Left cardiac atrium (tissue), 4 donors: ENCODE measurements at places on chromosomes 5 and 9. TPM values are rescaled to one million over a fixed set of nuclear protein-coding genes. Genes with fewer than 3 reads are reported as not detected.

The C9orf85 gene
- 6.7 TPM for total RNA-seq

GRCh38 chr5:143922718-143923117 is 110.8 kb downstream of the HMHB1 start:
- no peak for DNase-seq

The NR2F1 gene
- 17.9 TPM for total RNA-seq

DNA sequence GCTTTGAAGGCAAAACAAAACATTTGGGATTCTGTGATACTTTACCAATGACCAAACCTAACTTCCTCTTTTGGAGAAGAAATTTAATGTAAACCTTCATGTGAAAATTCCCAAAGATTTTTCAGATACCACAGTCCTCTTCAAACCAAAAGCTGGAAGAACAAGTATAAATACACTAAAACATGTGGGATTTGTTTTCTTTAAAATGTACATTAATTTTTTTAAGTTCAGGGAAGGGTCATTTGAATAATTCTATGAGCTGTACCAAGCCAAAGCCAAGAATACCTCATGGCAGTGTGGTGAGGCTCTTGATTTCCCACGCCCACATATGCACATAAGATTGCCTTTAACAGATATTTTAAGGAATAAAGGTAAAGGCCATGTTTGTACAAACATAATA is 28.4 kb upstream of the ITGA1 start:
- no peak for DNase-seq

- no peak for DNase-seq
Observed at GRCh38 chr5:159990506-159990905, 18.4 kb upstream of the TTC1 start.

The TMEM215 gene
- not detected for total RNA-seq

- no peak for DNase-seq
Observed at GRCh38 chr9:81789721-81790120, 100.4 kb upstream of the TLE1 start.

The TOR1A gene
- 16.5 TPM for total RNA-seq

DNA sequence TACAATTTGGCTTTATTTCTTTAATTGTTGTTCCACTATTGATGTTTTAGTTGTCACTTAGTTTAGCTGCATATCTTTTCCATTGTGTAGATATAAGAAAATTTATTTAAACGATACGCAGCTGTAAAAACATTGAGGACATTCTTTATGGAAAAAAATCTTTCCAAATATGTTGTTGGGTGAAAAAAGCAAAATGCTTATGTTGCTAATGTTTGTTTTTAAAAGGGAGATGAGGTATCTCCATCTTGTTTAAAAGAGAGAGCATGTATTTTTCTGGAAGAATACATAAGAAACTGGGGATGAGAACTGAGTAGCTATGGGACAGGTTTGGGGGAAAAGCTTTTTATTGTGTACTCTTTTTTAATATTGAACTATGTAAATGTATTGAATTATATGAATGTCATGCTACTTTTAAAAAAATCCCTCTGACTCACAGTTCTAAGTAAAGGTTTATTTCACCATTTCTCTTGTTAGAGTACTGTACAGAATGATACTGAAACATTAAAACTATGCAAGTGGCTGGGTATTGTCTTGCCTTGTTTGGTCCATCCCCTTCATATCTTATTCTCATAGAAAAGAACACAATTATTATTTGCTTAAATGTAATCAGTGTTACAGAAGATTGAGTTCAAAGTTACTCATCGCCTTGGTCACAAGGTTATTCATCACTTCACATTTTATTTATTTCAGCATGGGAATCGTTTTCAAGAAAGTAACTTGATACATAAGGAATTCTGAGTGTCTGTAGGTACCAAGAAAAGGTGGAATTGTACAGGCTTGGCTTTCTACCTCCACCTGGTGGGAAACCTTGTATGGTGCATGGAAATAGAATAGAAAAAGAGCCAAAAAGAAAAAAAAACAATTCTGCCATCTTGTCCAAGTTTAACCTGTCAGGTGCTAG is 85.8 kb downstream of the RIC1 start:
- DNase-seq = no peak

The SPINK13 gene
- not detected for total RNA-seq

The KCNN2 gene
- 17.0 TPM for total RNA-seq

GRCh38 chr9:80651044-80651443 is 1038.3 kb downstream of the TLE1 start:
- DNase-seq = no peak

The C5orf58 gene
- not detected for total RNA-seq

The FOXD4L3 gene
- 0.13 TPM for total RNA-seq

- peak; percentile 55 for DNase-seq
Observed at GRCh38 chr5:123371575-123372179, 51.5 kb downstream of the CEP120 start.

GRCh38 chr5:16791904-16792597 is 144.0 kb downstream of the MYO10 start:
- DNase-seq = no peak

The EIF4E1B gene
- not detected for total RNA-seq

- DNase-seq = no peak
Observed at GRCh38 chr5:14249258-14250082, 106.3 kb downstream of the TRIO start.

DNA sequence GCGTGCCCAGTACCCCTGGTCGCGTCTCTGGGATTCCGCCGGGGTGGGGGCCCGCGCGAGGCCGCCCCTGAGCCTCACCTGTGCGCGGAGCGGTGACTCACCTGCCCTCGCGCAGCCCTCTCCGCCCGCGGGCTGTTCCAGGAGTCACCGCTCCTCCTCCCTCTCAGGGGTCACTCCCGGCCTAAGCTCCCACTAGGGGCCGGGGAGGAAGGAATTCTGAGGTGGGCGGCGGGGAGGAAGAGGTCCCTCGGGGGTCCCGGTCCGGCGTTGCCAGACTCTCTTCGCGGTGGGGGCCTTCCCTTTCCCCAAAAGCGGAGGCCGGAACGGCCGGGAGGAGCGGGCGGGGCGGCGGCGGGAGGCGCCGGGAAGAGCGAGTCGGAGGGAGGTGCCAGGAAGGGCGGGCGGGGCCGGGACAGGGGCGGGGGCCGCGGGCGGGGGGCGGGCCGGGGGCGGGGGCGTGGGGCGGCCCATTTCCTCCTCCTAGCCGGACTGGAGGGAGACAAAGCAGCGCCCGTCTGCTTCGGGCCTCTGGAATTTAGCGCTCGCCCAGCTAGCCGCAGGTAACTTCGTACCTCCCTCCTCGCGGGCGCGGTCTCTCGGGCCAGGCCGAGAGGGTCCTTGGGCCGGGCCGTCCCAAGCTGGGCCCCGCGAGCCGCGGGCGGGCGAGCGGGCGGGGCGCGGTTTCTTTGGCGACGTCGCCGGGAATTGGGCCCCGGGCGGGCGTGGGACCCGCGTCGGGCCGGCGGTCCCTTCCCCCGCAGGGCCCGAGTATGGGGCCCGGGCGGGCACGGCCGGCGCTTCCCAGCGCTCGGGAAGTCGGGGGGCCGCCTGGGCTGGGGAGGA is at the start of gene CTNNA1:
TSS of gene CTNNA1 (plus strand) at position 475 of the 843 bp plus-strand sequence. CDS start 28,500 bp downstream, outside the sequence.
- peak; percentile 83 for DNase-seq

The SECISBP2 gene
- total RNA-seq = 17.1 TPM

GRCh38 chr5:158737536-158738027 is 362.1 kb downstream of the EBF1 start:
- DNase-seq = no peak

The DIRAS2 gene
- not detected for total RNA-seq

The LRRC19 gene
- total RNA-seq = not detected

The CCNI2 gene
- not detected for total RNA-seq

The CDC20B gene
- not detected for total RNA-seq

- DNase-seq = no peak
Observed at GRCh38 chr5:135272311-135272805, 126.7 kb downstream of the MACROH2A1 start.

The PCSK1 gene
- 3.1 TPM for total RNA-seq

The ENG gene
- 132 TPM for total RNA-seq

The EPB41L4B gene
- 19.4 TPM for total RNA-seq

DNA sequence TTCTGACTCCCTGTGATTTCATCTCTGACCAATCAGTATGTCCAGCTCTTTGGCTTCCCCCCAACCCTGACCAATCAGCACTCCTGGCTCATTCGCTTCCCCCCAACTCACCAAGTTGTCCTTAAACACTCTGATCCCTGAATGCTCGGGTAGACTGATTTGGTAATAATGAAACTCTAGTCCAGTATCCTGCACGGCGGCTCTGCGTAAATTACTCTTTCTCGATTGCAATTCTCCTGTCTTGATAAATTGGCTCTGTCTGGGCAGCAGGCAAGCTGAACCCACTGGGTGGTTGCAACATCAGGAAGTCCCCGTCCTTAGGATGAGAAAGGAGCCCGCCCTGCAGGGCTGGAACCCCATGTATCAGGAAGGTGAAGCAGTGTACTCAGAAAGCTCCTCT is 10.4 kb downstream of the FCN2 start:
- DNase-seq = no peak

The NACC2 gene
- 28.6 TPM for total RNA-seq

The MRPL36 gene
- total RNA-seq = 50.9 TPM

DNA sequence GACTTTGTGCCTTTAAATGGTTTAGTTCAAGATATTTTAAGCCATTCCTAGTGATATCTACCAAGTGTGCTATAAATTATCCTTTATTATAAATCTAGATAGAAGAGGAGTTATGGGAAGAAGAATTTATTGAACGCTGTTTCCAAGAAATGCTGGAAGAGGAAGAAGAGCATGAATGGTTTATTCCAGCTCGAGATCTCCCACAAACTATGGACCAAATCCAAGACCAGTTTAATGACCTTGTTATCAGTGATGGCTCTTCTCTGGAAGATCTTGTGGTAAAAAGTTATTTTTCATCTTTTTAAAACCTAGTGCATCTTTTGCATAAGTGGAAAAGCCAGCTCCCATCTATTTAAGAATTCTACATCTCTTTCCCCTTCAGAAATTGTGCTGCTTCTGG is 18.6 kb downstream of the SLC23A1 start:
- DNase-seq = no peak

The PSIP1 gene
- total RNA-seq = 29.1 TPM

The CCDC171 gene
- total RNA-seq = 1.4 TPM

DNA sequence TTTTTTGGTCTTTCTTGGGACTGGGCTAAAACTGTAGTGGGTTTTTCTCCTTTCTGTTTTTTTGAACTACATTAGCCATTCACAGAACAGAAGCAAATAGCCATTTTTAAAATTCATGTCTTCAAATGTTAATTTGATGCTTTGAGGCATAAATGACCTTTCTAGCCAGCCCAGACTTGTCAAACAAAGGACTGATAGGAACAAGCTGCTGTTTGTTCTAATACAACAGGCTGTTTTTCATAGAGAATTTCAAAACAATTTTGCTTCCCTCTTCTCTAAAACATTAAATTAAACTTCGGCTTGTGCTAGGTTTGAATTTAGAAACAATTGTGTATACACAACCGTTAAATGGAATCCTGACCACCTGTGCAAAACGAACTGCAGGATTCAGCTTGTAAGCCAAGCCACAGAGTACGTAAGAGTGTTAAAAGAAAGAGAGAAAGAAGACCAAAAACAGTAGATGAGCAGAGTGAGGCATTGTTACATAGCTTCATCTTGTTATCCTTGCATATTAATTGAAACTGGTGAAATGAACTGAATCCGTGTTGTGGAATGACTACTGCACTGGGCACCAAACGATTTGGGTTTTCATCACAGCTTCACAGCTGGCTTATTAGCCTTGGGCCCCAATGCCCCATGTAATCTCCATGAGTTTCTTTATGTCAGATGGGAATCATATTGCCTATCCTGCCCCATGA is 100.0 kb downstream of the ZSWIM6 start:
- DNase-seq = no peak

GRCh38 chr9:129033216-129033615 is 3.2 kb upstream of the MIGA2 start:
- no peak for DNase-seq

The CMYA5 gene
- 466 TPM for total RNA-seq

The ADGRD2 gene
- not detected for total RNA-seq

GRCh38 chr5:177402271-177403043 is 2.0 kb upstream of the PFN3 start:
- DNase-seq = peak; percentile 51

The SERF1A gene
- 4.1 TPM for total RNA-seq

DNA sequence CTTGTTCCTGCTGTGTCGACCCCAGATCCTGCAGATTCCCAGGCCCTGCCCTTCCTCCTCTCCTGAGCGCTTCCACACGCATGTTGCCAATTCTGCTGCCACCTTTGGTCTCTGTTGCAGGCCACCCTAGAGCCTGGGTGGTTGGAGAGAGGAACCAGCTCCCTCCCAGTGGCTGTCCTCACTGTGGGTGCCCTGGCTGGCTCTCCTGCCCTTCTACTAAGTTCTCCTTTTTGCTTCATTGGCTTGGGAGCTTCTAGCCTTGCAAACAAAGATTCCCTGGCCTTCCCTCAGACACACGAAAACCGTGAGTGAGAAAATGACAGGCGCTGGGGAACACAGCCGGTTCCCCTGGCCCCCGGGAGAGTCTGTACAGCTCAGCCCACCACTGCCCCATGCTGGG is 14.2 kb upstream of the NCS1 start:
- DNase-seq = no peak

DNA sequence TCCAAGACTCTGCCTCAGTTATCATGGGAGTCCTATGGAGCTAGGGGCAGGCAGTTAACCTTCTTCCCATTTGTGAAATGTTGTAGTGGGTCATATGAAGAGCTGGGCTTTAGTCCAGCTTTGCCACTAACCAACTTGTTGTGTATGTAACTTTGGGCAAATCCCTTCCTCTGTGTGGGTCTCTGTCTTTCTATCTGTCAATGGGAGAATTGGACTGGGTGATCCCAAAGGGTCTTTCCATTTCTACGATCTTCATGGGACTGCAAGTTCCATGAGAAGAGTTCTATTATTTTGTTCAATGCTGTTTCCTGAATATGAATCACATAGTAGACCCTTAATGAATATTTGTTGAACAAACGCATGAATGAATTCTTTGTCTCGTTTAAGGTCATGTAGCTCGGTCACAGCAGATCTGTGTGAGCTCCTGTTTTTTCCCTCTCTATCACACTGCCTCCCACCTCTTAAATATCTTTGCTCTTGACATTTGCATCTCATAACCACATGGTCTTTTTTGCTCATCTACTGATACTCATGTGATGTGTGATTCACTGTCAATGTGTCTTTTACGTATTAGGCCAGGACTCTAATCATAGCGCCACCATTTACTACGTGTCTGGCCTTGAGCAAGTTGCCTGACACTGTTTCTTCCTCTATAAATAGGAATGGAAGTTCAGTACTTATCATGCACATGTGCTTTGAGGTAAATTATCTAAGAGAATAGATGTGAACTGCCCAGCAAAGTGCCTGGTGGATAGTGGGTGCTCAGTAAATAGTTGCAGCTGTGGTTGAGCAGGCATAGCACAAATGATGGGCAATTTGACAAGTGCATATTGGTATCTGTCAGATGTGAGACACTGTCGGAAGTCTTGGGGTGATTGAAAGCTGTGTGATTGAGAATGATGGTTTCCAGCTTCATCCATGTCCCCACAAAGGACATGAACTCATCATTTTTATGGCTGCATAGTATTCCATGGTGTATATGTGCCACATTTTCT is 37.4 kb downstream of the PTTG1 start:
- no peak for DNase-seq

- no peak for DNase-seq
Observed at GRCh38 chr5:3842591-3842990, 247.0 kb downstream of the IRX1 start.

The ZCCHC7 gene
- 13.6 TPM for total RNA-seq
